ENCODE measurements at places on chromosomes 5 and 9.

DNA sequence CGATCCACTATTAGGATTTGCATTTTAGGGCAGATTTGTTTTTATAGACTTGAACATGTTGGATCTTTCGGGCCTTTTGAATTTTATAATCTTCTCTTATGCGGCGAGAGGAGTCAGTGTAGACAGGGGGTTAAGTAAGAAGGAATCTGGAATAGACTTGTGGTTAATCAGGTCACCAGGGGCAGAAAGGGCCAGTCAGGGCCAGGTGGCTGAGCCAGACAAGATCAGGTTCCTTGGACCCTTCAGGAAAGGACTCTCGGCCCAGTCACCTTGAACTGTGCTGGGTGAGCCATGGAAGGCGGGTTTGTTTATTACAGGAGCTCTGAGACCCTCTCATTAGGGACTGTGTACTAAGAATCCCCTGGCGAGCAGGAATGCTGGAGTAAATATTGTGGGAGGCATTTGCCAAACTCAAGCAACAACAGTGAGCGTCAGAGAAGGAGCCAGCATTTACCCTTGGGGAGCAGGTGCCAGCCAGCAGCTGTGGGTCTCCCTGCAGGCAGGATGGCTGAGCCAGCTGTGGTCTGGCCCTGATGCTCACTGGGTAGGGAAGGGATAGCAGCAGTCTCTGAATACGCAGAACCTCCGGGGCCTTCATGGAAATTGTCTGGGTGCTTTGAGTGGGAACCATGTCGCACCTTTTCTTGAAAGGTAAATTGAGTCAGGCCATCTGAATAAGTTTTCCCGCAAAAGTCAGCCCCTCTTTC is 79.2 kb downstream of the UBE2QL1 start:
- DNase-seq = no peak

DNA sequence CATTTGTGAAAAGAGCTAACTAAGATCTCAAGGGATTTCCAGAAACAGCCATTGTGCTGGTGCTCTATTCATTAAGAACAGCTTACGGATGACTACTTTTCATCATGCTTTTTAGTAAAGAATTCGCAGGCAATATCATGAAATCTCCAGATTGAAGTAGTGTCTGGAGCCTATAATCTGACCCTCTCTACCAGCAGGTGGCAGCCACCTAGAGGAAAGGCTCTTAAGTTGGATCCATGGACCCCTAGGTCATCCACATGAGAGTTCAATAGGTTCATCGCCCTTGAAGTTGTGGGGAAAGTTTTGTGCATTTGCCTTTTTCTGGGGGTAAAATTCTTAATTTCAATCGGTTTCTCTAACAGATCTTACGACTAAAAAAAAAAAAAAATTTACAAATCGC is 82.3 kb downstream of the SLC1A3 start:
- DNase-seq = no peak

- no peak for DNase-seq
These were observed 7.7 kb upstream of the VAV2 start for GRCh38 chr9:133999851-134000265.

DNA sequence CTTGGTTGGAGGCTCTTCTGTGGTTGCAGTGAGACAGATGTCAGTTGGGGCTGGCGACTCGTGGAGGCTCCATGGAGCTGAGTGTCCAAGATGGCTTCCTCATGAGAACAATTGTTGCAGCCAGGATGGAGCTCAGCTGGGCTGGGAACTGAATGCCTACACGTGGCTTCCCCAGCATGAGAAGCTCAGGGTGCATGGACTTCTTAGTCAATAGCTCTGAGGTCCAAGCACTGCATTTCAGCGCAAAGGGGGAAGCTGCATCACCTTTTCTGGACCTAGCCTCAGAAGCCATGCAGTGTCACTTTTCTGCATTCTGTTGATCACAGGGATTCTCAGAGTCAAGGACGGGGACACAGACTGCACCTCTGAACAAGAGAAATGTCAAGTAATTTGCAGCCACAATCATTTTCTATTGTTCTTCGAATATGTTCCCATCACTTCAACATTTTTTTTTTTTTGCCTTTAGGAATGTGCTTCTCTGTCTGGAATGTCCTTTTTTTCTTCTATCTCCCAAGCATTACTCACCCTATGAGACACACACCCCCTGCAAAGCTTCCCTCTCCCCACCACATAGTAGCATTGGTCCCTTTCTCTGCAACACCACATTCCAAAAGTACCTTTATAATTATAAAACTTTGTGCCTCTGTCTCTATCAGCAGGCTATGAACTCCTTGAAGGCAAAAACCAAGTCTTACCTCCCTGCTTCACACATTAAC is 57.5 kb upstream of the STK32A start:
- no peak for DNase-seq

- no peak for DNase-seq
These were observed 55.1 kb downstream of the EHMT1 start for GRCh38 chr9:137673886-137674285.

DNA sequence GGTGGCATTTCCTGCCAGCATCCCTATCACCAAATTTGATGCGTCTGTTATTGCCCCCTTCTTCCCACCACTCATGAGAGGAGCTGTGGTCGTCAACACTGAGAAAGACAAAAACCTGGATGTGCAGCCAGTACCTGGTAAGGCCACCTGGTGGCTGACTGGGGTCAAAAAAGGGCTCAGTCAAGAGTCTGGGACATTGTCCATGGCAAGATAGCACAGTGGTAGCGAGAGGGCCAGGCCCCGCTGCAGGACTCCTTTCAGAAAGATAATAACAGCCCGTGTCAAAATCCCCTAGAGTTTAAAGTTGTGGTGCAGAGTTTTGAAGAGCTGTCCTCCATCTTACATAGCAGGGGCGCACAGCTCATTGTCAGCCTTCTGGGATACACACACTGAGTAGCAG is 40.8 kb downstream of the CSF1R start:
- DNase-seq = no peak

GRCh38 chr5:132012371-132013005 is 1.0 kb upstream of the ACSL6 start:
- DNase-seq = no peak

DNA sequence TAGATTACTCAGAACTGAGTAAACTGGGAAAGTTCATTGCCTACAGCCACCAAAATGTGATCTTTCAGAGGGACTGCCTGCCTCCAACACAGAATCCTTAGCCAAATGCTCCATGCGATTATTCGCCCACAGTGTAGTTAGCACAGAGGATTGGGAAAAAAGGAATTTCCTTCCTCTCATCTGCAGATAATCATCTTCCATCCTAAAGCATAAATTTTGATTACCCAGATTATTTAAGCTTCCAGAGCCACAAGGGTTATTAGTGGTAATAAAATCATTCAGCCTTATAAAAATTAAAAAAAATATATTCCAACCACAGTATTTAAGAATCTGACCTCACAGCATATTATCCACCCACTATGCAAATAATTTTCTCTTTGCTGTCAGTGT is 285.3 kb upstream of the GRAMD2B start:
- no peak for DNase-seq

GRCh38 chr9:129177791-129178567 is at the start of gene IER5L:
Gene IER5L (minus strand): TSS chr9:129178261. CDS start chr9:129178052, 209 bp downstream.
- peak; percentile 72 for DNase-seq

DNA sequence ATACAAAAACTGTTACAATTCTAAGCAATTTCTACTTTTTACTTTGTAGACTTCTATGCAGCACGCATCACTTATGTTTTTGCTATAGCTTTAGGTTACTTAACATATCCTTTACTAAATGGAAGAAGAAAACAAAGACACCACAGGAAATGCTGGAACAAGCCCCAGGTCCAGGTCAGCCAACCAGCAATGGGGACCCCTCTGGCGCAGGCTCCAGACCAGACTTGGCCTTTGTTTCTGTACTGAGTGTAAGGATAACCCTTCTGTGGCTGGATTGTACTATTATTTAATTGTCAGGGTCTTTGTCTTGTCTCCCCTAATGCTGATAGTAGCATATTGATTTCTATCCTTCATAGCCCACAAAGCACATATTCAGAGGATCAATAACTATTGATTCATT is 4.2 kb downstream of the SEMA4D start:
- DNase-seq = no peak

DNA sequence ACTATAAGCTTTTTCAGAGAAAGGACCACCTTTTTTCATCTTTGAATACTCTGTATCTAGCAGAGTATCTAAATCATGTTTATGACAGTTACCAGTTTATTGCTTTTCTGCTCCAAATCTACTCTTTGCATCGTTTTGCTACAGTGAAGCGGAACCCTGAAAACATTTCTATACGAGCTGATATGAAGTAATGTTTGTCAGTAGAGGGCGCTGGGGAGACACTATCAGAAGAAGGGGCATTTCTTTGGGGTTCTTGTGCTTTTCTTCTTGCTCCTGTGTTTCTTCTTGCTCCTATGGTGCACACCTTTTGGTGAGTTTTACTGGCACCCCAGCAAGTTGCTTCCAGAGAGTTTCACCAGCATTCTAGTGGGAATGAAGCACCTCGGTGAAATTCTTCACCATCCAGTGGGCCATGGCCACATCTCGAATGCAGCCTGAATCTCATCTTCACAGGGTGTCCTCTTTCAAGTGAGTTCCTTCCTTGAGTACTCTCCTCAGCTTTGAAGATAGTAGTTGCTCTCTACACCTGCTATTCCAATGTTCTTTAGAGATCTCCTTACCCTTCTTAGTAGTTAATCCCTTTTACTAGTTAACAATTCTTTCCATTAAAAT is 98.4 kb downstream of the FGF1 start:
- DNase-seq = no peak

- DNase-seq = no peak
These were observed 14.5 kb downstream of the HABP4 start for GRCh38 chr9:96464426-96464825.

DNA sequence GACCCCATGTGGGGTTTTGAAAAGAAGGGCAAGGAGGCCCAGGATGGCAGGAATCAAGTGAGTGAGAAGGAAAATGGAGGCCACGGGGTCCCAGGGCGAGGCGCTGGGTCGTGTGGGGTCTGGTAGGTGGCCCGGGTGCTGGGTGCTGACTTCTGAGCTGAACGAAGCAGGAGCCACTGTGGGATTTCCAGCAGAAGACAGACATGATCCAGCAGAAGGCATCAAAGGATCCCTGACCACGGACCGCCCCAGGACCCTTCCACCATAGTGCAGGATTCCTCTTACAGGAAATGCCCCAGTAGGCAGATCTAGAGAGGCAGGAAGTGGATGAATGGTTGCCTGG is 106.7 kb downstream of the ADAMTS2 start:
- DNase-seq = no peak

Measured in stimulated activated CD8-positive, alpha-beta memory T cell treated with anti-CD3 and anti-CD28 coated beads, Interleukin-15, amount 100 ng/mL, for 24 hours (primary cell).